Fibroblast of lung (primary cell): ENCODE measurements at places on chromosomes 2 and 18.

DNA sequence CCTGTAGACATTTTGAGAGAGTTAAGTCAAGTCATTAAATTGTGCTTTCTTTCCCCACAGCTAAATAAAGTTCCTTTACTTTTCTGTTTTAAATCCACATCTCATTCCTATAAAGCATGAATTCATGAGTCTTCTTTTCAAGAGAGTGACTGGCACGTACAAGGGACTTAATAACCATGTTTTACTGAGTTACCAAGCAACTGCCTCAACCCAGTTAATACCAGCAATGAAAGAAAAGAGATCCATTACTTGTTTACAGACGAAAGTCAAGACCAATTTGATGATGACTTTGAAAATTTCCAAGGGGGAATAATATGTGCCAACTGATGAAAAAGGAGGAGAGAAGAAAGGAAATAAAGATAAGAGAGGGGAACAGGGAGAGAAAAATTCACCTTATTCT, 1082.5 kb upstream of the GYPC start:
- H3K4me1 ChIP-seq = no peaks in the 10 kb centered on the region
- H3K27me3 ChIP-seq = no peaks in the 10 kb centered on the region
- H3K4me3 ChIP-seq = no peak overlapping the region
- no peak overlapping the region for H3K27ac ChIP-seq

DNA sequence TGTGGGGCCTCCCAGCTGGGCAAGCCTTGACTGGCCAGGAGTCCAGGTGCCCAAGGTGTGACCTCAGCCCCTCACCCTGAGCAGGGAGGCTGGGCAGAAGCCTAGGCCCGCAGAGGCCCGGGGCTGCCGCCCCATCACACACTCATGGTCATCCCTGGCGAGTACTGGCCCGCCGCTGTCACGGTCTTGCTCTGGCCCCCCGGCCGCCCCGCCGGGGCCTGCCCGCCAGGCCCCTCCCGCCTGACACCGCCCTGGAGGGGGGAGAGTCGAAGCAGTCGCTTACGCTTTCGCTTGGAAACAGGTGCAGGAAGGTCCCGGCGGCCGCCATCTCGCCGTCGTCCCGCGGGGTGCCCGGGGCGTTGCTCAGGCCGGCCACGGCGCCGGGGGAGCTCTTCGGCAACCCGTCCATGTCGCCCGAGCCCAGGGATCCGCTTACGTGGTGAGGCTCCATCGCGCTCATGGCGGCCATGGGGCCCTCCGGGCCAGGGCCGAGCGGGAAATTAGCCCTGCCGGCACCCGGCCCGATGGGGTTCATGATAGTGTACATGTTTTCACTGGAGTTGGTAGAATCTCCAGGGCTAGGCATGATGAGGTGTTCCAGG, 26.6 kb upstream of the ANKRD62 start:
- no peak for DNase-seq
- no peaks in the 10 kb centered on the region for H3K27me3 ChIP-seq
- no peak overlapping the region for H3K4me3 ChIP-seq
- no peaks in the 10 kb centered on the region for H3K36me3 ChIP-seq
- H3K4me1 ChIP-seq = no peaks in the 10 kb centered on the region

DNA sequence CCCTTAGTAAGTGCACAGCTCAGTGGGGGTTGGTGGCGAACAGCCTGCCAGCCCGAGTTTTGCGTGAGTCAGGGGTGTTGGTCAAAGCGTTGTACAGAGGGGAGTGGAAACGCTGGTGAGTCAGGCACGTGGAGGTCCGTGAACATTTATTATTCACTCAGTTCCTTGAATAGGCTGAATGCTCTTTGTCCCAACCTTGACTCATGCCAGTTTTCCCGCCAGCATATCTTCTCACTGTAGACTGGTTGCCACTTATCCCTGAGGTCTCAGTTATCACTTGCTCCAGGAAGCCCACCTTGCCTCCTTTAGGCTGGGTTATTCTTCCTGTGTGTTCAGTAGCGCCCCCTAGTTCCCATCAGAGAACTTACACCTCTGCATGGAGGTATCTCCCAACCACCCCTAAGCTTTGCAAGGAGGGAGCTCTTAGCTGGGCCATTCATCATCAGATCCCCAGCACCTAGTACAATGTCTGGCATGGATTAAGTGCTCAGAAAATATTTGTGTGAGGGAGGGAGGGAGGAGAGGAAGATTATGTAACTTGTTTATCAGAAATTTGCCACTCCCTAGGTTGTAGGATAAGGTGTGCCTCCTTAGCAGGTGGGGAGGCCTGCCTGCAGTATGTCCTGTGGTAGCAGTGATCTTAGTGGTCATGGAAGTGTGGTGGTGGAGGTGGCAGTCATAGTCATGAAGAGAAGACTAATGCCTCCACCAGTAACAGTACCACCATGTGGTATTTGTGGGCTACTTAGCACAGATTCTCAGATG, 72.1 kb downstream of the CABLES1 start:
- H3K4me3 ChIP-seq = no peak overlapping the region
- no peak overlapping the region for H3K27ac ChIP-seq
- H3K4me1 ChIP-seq = no peaks in the 10 kb centered on the region
- H3K27me3 ChIP-seq = no peaks in the 10 kb centered on the region
- no peaks in the 10 kb centered on the region for H3K36me3 ChIP-seq

DNA sequence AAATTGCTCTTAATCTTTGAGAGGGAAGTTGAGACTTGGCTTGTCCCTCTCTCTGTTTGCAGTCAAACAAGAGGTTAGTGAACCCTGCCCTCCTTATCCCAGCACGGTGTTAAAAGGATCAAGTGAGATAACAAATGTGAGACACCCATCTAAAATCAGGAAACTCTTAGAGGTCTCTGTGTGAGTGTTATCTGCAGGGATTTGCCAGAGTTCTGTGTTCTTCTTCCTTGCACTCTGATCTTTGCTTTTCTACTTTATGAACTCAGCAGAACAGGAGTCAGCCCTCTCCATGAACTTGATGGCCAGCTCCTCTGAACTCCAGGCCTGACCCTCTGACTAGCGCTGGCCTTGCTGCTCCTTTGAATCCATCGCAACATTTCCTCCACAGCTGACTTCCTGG, 123.8 kb downstream of the NCKAP5 start:
- no peaks in the 10 kb centered on the region for H3K27me3 ChIP-seq
- no peak overlapping the region for H3K4me3 ChIP-seq
- no peaks in the 10 kb centered on the region for H3K36me3 ChIP-seq
- no peaks in the 10 kb centered on the region for H3K4me1 ChIP-seq
- H3K27ac ChIP-seq = no peak overlapping the region
- DNase-seq = no peak

DNA sequence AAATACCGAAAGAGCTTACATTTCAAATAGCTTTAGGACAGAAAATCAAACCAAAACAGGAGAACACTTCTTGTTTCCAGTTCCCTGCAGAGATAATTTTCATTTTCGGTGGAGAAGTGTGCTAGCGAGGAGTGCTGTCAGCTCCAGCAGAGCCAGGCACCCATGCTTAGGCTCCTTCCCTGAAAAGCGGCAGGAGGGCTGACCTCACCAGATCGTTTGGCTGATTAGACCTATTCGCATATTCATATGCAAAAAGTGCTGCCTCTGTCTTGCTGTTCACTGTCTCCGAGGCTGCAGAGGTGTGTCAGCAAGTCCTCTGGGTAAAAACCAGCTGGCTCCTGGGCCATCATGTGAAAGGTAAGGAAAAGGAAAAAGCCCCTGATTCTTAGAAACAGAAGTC, 225.8 kb upstream of the COPS8 start:
- no peak overlapping the region for H3K27ac ChIP-seq
- no peak overlapping the region for H3K4me3 ChIP-seq
- DNase-seq = no peak
- no peaks in the 10 kb centered on the region for H3K27me3 ChIP-seq
- H3K4me1 ChIP-seq = peaks cover 3% of the 10 kb centered on the region
- H3K36me3 ChIP-seq = no peaks in the 10 kb centered on the region

- no peaks in the 10 kb centered on the region for H3K27me3 ChIP-seq
- no peak overlapping the region for H3K4me3 ChIP-seq
- no peaks in the 10 kb centered on the region for H3K36me3 ChIP-seq
- H3K4me1 ChIP-seq = no peaks in the 10 kb centered on the region
- H3K27ac ChIP-seq = no peak overlapping the region
Measured at GRCh38 chr2:189511210-189511959, 69.2 kb downstream of the SLC40A1 start.

GRCh38 chr18:79000997-79001396, 21.4 kb downstream of the SALL3 start:
- H3K4me3 ChIP-seq = no peak overlapping the region
- H3K36me3 ChIP-seq = no peaks in the 10 kb centered on the region
- no peak for DNase-seq
- H3K27ac ChIP-seq = no peak overlapping the region

GRCh38 chr18:62790871-62791772, 75.8 kb downstream of the PHLPP1 start:
- DNase-seq = peak; percentile 76
- peaks cover 2% of the 10 kb centered on the region for H3K4me1 ChIP-seq
- H3K27me3 ChIP-seq = no peaks in the 10 kb centered on the region
- peak overlapping the region; percentile 20 for H3K4me3 ChIP-seq
- no peaks in the 10 kb centered on the region for H3K36me3 ChIP-seq

DNA sequence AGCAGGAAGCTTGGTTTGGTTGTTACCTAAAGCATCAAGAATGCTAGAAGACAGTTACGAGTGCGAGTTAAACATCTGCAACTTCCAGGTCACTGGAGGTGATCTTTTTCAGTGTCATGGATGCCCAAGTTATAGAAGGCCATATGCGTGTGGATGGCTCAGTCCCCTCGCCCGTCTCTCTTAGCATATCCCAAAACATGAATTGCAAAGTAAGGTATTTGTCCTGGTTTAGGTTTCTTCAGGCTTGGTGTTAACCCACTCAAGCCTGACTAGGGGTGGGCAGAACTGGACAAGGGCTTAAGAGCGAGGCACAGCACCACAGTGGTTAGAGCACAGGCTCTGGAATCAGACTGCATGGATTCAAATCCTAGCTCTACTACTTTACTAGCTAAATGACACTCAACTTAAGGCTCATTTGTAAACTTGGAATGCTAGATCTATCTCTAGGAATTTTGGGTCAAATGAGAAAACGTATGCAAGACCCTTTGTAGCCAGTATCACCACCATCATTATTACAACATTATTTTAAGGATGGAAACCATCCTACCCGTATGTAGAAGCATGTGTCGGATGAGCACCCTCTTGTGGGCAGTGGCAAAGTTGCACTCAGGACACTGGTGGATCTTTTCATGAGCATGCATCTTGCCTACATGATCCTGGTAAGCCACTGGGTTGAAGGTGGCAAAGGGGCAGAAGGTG, 11.2 kb downstream of the ZNF142 start:
- H3K36me3 ChIP-seq = peaks cover 17% of the 10 kb centered on the region
- H3K27me3 ChIP-seq = no peaks in the 10 kb centered on the region
- peak; percentile 41 for DNase-seq
- H3K27ac ChIP-seq = no peak overlapping the region
- H3K4me3 ChIP-seq = no peak overlapping the region

GRCh38 chr2:869357-869871, 81.2 kb upstream of the SNTG2 start:
- H3K4me1 ChIP-seq = no peaks in the 10 kb centered on the region
- H3K36me3 ChIP-seq = no peaks in the 10 kb centered on the region
- no peak overlapping the region for H3K27ac ChIP-seq

DNA sequence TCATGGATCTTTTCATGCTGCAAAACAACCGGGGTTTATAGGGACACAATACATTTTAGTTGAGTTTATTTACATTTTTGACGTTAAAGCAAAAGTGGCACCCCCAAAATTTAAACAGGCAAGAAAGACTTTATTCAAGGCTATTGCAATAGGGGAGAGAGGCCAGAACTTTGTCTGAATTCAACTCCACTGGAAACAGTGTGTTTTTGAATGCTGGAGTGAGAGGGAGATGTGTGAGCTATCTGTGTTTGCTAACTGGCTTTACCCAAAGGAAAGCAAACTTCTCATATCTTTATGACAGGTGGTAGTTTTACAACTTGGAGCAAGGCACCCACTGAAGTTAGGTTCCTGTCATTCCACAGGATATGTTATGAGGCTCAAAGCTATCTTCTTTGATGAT, 207.4 kb downstream of the AGPS start:
- no peaks in the 10 kb centered on the region for H3K4me1 ChIP-seq
- no peaks in the 10 kb centered on the region for H3K36me3 ChIP-seq
- H3K27me3 ChIP-seq = no peaks in the 10 kb centered on the region
- no peak overlapping the region for H3K4me3 ChIP-seq
- H3K27ac ChIP-seq = no peak overlapping the region

DNA sequence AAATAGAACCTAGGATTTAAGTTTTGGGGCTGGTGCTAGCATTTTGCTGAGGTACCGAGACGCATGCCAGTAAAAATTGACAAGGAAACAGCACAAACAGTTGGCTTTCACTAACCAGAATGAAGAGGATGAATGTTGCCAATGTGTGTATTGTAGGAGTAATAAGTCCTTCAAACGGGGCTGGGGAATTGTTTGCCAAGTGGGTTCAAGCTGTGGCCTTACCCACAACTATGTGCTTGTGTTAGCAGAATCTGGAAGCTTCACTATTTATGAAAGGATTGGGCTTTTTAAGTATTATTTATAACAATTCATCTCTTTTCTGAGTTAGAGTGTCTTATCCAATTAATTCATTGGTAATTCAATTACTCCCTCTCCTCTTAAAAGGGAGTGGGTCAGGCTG, 15.0 kb upstream of the KIF5C start:
- peak; percentile 2 for DNase-seq
- no peak overlapping the region for H3K27ac ChIP-seq
- no peaks in the 10 kb centered on the region for H3K36me3 ChIP-seq
- H3K27me3 ChIP-seq = no peaks in the 10 kb centered on the region

- H3K4me3 ChIP-seq = no peak overlapping the region
- no peaks in the 10 kb centered on the region for H3K4me1 ChIP-seq
- H3K27ac ChIP-seq = no peak overlapping the region
- H3K27me3 ChIP-seq = no peaks in the 10 kb centered on the region
- H3K36me3 ChIP-seq = peaks cover 12% of the 10 kb centered on the region
- DNase-seq = no peak
Measured at GRCh38 chr2:26792720-26793119, 6.9 kb downstream of the CENPA start.

DNA sequence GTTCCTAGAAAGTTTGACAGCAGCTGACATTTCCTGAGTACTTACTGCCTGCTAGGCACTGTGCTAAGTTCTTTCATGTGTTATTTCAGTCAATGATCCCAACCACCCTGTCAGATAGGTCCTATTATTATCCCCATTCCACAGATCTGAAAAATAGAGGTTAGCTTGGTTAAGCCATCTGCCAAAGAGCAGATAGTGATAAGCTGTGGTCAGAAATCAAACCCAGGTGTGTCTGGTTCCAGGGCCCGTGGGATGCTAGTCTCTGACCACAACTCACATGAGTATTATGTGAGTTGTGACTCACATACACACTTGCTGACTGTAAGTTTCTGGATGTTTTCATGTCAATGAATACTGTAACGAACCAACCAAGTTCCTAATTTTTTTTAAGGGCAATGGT, 132.0 kb upstream of the APCDD1 start:
- no peak for DNase-seq
- no peak overlapping the region for H3K4me3 ChIP-seq

DNA sequence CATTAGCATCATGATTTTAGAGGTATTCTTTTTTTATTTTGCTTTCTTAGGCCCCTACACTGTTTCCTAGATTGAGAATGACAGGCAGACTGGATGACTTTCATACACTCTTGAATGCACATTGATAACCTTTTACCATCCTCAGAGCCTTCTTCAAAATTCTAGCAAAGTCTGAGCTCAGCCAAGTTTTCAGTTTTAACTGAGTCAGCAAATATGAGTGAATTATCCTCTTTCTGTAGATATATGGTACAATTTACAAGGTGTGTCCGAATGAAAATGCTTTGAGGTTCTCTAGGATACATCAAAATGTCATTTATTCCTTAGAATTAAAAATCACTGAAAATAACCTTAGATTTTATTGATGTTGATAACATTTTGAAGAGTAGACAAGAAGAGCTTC, 1038.2 kb upstream of the POU3F3 start:
- DNase-seq = no peak
- H3K36me3 ChIP-seq = no peaks in the 10 kb centered on the region
- H3K27me3 ChIP-seq = no peaks in the 10 kb centered on the region
- H3K4me3 ChIP-seq = no peak overlapping the region
- no peak overlapping the region for H3K27ac ChIP-seq
- no peaks in the 10 kb centered on the region for H3K4me1 ChIP-seq
